ENCODE measurements at places on chromosomes 7 and 10.

DNA sequence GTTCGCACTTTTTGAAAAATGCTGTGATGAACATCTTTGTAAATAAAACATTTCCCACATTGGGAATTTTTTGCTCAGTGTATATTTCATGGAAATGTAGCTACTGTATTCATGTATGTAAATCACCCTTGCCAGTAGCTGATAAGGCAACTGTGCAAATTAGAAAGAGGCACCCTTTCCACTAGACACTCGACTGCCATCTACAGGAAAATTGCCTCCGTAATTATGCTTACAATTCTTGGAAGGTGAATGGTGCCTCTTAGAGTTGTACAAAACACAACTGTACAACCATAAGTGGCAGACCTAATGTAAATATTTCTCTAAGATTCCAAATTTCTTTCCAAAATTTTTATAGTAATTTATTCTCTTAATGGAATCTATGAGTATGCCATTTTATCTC is 491.7 kb downstream of the CCSER2 start:
- DNase-seq = no peak

- no peak for DNase-seq
Observed at GRCh38 chr7:129975309-129975708, 22.5 kb upstream of the UBE2H start.

DNA sequence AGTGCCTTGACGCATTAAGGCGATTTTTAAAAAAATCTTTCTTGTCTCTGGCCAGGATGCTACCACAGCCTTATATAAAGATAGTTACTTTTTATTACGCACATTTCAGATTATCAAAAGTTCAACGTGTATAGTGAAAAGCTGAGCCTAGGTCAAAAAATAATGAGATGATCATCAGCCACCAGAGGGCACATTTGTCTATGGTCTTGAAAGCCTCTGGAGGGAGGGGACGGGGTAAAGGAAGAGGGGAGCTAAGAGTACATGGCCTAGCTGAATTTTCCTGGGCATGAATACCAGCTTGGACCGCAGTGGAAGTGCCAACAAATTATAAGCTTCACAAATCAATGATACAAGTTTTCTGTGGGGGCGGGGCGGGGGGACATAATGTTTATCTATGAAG is 285.9 kb upstream of the SMIM30 start:
- no peak for DNase-seq

GRCh38 chr7:20507157-20507556 is 108.3 kb upstream of the ABCB5 start:
- no peak for DNase-seq

- no peak for DNase-seq
Observed at GRCh38 chr7:28318101-28318762, 94.1 kb upstream of the CREB5 start.

DNA sequence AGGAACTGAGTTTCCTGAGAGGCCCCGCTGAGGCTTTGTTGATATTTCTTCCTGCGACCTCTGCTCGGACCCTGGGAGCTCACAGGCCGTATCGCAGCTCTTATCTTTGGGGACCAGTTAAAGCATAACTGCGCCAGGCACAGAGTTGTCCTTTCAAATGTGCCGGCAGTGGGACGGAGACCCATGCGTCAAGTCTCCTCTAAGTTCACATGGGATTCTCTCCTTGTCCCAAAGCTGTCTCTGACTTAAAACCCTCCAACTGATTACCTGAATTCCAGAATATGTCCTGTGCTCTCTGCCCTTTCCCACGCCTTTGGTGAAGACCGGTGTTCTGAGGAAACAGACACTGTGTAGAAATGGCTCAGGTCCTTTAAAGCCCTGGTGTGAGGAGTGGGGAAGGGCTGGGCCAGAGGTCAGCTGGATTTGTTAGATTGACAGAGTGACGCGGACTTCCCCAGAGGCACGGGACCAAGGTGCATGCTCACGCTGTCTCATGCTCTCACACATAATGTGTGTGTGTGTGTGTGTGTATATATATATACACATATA is 169.8 kb downstream of the EGFR start:
- no peak for DNase-seq

DNA sequence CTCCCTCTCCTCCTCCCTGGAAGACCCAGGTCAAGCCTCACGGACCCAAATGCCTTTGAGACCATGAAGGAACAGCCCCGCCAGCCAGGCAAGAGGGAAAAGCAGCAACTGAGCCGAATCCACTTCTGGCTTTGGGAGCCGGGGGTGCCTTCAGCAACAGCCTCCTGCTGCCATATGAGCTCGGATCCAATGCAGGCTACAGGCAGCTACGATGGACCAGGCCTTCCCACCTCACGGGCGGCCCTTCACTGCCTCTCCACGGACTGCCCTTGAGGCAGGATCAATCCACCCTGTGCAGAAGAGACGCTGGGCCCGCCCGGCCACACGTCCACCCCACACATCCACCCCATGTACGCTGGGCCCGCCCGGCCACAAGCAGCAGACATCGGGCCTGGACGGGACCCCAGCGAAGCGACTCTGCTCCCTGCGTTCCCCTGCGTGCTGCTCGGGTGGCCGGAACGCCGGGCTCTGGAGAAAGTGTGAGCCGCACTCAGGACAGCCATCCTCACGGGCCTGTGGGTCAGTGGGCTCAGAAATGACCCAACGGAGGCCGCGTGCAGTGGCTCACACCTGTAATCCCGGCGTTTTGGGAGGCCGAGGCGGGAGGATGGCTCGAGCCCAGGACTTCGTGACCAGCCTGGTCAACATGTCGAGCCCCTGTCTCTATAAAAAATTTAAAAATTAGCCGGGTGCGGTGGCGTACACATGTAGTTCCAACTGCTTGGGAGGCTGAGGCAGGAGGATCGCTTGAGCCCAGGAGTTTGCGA is 82.0 kb downstream of the FOXL3 start:
- DNase-seq = peak; percentile 70

DNA sequence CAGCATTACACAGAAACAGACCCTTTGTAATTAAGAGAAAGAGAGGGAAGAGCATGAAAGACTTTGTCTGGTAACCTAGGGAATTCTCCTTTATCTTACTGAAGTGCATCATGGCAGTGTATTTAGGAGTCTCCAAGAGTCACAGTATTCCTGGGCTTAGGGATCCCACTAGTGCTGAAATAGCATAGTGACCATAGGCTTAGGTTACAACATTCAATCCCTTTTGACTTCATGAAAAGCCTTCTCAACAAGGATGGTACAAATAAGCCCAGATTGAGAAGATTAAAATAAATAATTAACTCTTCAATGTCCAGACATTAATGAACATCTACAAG is 76.5 kb downstream of the SNX13 start:
- no peak for DNase-seq

DNA sequence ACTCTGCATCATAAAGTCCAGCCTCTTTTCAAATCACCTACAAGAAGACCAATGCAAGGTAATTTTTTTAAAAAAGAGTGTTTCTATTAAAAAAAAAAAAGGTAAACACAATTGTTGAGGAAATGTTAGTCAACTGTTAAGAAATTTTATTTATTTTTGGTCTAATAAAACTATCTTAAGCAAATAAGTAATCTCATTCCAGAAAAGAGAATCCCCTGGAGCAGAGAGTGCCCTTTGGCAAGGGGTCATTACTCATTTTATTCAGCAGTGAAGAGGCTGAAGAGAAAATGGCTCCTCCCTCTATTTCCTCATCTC is 63.4 kb upstream of the GSDME start:
- DNase-seq = no peak

DNA sequence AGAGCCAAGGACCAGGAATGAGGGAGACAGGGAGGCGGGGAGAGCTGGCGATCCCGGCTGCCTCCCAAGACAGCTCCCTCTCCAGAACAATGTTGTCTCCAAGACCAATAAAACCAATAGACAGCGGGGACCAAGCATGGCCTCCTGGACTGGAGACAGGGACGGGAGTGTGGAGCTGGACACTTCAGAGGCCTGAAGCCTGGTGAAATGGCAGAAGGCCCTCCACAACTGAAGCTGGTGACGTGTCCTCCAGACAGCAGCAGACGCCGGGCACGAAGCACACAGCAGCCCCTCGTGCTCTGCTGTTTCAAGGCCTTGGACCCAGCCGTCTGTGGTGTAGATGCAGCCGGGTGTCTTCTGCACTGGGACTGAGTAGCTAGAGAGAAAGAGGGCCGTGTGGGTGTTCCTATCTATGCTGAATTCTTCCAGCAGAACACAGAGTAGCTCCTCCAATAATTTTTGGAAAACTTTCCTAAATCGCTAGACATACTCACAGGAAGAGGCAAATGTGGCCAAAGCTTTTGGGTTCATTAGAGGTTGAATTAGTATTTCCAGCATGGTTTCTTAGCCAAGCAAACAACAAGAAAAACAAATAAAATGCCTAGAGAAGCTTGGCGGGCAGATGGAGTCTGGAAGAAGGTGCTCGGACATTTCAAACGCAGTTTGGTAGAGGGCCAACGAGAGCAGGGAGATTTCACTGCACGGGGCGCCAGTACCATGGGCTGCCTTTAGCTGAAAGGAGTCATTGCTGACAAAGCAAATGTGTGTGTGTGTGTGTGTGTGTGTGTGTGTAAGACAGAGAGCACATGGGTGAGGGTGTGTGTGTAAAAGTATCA is 570.4 kb downstream of the TCERG1L start:
- DNase-seq = peak; percentile 72

- no peak for DNase-seq
Observed at GRCh38 chr10:78901694-78902093, 167.1 kb upstream of the ZMIZ1 start.

DNA sequence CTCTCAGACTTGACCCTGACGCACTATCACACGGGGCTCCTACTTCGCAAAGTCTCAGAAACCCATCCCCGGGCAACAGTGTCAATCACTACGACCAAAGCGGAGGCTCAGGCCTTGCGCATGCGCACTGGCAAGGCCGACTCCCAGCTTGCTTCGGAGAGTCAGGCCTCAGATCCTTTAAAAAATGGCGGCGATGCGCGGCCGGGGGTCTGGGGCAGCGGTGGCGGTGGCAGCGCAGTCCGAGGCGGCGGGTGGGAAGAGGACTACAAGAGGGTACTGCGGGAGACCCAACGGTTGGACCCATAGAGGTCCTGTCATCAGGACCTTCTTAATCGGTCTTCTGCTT is 196.9 kb downstream of the ZNF716 start:
- no peak for DNase-seq

DNA sequence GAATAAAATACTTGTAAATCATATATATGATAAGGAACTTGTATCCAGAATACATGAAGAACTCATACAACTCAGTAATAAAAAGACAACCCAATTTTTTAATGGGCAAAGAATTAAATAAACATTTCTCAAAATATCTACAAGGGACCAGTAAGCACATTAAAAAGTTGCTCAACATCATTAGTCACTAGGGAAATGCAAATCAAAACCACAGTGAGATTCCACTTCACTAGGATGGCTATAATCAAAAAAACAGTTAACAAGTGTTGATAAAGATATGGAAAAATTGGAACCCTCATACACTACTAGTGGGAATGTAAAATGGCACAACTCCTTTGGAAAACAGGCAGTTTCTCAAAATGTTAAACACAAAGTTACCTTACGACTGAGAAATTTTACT is 40.3 kb upstream of the YAE1 start:
- no peak for DNase-seq

GRCh38 chr10:14365266-14365665 is 34.5 kb upstream of the FRMD4A start:
- DNase-seq = no peak

DNA sequence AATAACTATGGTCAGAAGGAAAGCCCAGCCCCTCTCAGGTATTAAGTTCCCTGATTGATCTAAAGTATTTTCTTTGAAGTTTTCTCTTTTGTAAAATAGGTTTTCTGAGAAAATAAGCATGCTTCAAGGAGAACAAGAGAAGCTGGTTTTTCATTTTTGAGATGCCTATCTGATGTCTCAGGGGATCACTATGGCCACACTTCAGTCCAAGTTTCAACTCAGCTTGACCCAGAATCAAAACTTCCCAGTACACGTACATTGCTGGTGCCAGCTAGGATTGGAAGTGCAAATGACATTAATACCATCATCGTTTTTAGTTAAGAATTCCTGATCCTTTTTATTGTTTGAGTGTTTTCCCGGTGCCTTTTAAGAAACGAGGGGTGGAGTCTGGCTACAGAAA is 7.2 kb downstream of the ITIH5 start:
- DNase-seq = no peak

DNA sequence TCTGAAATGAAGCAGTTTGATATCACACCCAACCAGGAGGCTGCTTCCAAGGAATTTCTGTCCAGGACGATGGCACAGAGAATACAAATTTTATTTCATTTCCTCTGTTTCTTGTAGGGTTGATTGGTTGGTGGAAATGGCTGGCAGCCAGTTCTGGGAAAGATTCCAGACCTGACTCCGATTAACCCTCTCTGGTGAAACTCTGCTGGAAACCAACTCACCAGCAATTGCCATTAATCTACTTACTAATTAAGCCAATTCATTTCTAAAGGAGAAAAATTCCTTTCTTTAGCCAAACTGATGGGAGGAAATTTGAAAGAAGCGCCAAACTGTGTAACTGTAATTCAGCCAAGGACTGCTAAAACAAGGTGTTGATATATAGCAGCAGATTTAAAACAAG is 10.7 kb downstream of the PTF1A start:
- no peak for DNase-seq

DNA sequence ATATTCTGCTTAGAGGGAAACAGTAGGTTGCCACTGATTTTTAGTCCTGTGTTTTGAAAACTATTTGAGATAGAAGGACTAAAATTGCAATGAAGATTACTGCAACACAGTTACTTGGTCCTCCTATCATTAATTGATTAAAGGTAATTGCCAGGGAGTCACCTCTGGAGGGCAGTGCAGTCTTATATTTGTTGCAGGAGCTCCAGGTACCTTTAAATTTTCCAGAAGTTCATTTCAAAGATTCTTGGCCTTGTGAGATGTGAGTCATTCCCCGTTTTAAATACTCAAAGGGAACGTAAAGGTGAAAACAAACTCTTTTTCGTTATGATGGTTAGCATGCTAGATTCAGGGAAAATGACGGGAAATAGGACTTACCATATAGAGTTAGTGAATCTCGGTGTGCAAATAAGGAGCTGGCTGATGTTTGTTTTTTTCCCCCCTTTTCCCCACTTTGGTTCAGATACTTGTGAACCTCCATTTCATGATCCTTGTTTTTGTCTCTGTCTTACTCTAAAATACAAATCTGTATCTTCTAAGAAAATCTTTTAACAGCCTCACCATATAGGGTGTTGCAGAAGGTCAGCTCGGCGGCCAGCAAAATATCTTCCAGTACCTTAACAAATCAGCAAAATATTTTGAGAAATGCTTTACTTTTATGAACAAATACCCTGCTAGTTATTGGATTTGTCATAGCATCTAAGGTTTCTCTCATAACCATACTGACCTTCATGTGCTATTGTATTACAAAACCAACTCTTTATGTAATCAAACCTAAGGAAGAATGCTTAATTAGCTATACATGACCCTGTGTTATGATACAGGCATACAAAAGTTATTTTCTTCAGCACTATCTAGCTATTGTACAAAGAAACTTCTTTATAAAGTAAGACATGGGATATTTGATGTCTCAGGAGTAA is 143.0 kb upstream of the HDAC9 start:
- no peak for DNase-seq

GRCh38 chr7:20113427-20114027 is 103.7 kb downstream of the MACC1 start:
- DNase-seq = no peak
